EH (cell line): ENCODE measurements at places on chromosomes 3 and 15.
A peak's percentile ranks its signal among the peaks of the same experiment; 100 is the strongest.

DNA sequence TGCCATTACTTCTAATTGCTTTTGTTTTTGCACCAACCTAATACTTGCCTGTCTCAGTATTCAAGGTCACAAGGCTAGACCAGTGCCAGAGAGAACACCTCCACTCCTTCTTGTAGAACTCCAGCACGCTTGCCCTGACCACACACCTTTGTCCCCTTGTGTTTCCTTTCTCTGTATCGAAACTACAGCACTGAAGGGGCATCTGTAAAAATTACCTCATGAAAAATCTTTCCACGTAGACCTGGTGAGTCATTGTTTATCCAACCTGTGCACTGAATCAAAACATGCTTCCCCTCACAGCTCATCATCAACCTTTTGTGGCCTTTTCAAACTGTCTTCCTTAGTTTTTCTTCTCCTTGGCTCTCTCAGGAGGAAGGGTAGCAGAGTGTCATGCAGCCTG, 259.5 kb downstream of the THRB start:
- no peak for DNase-seq

DNA sequence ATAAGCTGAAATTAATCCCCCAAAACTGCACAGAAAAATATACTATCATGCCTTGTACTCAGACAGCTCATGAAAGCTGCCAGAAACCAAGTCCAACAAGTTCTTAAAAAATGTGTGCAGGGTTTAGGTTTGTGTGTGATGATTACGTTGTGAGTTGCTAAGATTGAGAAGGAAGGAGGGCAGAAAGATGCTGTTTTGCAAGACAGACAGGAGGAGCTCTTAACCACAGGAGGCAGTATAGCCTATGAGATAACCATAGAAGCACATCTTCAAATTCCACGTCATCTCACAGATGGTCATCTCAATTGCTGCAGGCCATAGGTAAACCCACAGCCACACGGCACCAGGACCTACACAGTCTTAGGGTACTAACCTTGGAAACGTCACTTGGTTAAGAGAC, 191.9 kb downstream of the STT3B start:
- DNase-seq, result peak; percentile 6

GRCh38 chr15:99054892-99055291, 47.3 kb upstream of the PGPEP1L start:
- no peak for DNase-seq

DNA sequence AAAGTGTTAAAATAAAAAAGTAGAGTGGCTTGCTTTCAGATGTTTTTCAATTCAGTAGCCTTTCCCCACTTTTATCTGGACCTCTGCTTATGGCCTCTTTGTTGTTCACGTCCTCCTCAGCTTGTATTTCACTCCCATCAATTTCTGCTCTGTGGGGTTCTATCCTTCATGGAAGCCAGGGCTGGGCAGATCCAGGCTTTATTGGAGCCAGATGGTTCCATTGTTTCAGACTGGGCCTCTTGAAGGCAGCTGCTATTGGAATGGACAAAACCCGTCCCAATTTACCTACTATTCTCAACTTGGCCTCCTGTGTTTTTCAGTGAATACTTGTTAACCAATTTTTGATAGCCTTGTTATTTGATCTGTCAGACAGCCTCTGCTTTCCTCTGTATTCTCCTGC, 10.9 kb upstream of the AADACL2 start:
- no peak for DNase-seq

DNA sequence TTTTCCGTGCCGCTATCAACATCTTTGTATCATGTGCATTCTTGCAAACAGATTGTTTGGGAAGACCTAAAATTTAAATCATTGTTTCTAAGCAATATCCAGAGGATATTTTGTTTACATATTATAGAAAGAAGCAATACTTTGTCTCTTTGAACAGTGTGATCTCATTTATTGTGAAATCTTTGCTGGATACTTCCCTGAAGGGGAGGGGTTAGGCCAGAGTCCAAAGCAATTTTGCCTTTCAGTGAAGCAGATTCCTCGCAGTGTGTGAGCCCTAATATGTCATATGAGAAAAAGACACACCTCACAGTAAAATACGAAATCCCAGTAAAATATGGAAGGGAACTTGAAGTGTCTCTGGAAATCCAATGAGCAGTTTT, 158.7 kb upstream of the SLCO3A1 start:
- peak; percentile 47 for DNase-seq

GRCh38 chr3:125654526-125654925, 59.2 kb upstream of the OSBPL11 start:
- DNase-seq, result no peak

GRCh38 chr3:34725774-34726173, 913.6 kb upstream of the ARPP21 start:
- peak; percentile 69 for DNase-seq

DNA sequence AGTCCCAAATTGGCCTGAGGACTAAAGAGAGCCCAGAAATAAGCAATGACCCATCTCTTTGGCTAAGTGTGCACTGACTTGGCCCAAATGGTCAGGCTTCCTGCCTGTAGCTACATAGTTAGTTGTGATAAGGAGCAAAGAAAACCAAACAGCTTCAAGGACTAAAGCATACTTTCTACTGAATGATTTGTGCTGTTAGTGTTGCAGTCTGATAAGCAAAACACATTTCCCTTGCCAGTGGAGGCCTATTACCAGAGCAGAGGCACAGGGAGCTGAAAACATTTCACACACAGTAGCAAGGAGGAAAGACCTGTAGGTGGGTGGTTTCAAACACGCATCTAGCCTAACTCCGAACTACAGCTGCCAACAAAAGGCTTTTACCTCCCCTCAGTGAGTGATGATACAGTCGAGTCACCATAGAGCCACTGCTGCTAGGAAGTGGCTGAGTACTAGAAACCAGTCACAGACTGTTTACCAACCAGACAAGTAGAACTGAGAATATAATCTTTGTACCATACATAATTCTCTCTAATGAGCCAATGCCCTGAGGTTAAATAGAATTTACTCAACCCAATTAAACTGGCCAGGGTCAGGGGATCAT, 222.3 kb upstream of the THBS1 start:
- peak; percentile 71 for DNase-seq

DNA sequence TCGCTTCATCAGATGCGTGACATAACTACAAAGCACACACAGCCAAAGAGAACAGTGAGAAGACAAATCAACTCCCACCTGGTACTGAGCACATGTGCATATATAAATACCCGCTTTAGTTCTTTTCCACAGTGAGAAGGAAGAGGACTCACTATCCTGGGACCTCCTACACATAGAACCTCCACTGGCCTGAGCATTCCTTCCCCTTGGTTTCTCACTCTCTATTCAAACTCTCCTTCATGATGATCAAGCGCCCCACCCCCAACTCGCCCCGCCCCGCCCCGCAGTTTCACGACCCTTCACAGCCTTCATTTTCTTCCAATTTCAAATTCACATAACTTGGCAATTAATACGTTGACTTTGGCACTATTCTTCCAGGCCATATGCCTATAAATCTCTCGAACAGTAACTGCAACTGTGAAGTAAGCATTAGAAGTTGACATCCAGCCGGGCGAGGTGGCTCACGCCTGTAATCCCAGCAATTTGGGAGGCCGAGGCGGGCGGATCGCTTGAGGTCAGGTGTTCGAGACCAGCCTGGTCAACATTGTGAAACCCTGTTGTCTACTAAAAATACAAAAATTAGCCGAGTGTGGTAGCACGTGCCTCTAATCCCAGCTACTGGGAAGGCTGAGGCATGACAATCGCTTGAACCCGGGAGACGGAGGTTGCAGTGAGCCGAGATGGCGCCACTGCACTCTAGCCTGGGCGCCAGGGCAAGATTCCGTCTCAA, 1.1 kb downstream of the RPS17 start:
- DNase-seq, result peak; percentile 34

GRCh38 chr15:67050062-67050461, 15.3 kb upstream of the SMAD3 start:
- no peak for DNase-seq

GRCh38 chr15:52408823-52409222, 113.2 kb upstream of the MYO5C start:
- DNase-seq, result no peak

- no peak for DNase-seq
These were observed 11.0 kb upstream of the KNG1 start for GRCh38 chr3:186705882-186706780.

GRCh38 chr15:82918162-82918561, 34.4 kb downstream of the HOMER2 start:
- no peak for DNase-seq

- DNase-seq, result peak; percentile 8
These were observed 22.5 kb upstream of the TSC22D2 start for GRCh38 chr3:150385296-150386242.

- DNase-seq, result no peak
These were observed 383.0 kb upstream of the RORA start for GRCh38 chr15:61612111-61612510.

GRCh38 chr3:97350971-97351370, 413.6 kb upstream of the ARL6 start:
- no peak for DNase-seq

- no peak for DNase-seq
These were observed 75.7 kb upstream of the TP63 start for GRCh38 chr3:189555558-189555881.

GRCh38 chr15:20361091-20361490, 180.5 kb downstream of the GOLGA6L6 start:
- no peak for DNase-seq

- no peak for DNase-seq
These were observed 604 bp downstream of the GNAI2 start for GRCh38 chr3:50236484-50237132.

DNA sequence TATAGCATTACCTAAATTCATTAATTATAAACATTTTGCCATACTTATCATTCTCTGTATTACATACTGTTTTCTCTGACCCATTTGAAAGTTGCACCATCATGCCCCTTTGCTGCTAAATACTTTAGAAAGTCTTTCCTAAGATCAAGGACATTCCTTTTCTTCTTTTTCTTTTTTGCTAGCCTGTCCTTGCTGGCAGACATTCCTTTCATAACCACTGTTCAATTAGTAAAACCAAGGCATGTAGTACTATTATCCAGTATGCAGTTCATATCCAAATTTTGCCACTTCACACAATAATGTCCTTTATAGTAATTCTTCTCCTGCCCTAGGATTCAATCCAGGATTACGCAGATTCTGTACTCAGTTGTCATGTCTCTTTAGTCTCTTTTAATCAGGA, 321.0 kb upstream of the C2CD4B start:
- peak; percentile 69 for DNase-seq

- DNase-seq, result peak; percentile 43
These were observed 62.1 kb downstream of the SSR3 start for GRCh38 chr3:156492801-156493261.

GRCh38 chr15:65085207-65085753, 8.7 kb downstream of the KBTBD13 start:
- DNase-seq, result no peak

GRCh38 chr15:91228890-91229289, 128.8 kb downstream of the SV2B start:
- no peak for DNase-seq

GRCh38 chr3:98823791-98824190, 60.7 kb downstream of the ST3GAL6 start:
- peak; percentile 45 for DNase-seq

GRCh38 chr15:64809649-64810496, 15.6 kb downstream of the PIF1 start:
- DNase-seq, result peak; percentile 73

GRCh38 chr3:144873066-144873465, 901.4 kb downstream of the DIPK2A start:
- no peak for DNase-seq

GRCh38 chr3:72299321-72299802, 514.4 kb upstream of the PROK2 start:
- DNase-seq, result peak; percentile 64

DNA sequence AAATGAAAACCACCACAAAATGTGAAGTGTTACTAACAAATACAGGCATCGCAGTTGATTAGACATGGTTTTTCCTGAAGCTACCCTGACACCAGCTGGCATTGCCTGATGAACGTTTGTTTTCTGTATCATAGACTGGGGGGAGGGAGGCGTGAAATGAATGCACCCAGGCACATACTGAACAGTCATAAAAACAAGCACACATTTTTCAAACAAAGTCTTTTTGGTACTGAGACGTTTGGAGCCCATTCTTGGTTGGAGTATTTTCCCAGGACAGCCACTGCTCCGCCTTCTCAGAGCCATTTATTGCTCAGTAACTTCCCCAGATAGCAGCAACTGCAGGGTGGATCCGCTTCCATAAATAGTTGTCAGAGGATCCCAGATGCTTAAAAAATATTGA, 52.4 kb downstream of the KLF13 start:
- DNase-seq, result no peak

DNA sequence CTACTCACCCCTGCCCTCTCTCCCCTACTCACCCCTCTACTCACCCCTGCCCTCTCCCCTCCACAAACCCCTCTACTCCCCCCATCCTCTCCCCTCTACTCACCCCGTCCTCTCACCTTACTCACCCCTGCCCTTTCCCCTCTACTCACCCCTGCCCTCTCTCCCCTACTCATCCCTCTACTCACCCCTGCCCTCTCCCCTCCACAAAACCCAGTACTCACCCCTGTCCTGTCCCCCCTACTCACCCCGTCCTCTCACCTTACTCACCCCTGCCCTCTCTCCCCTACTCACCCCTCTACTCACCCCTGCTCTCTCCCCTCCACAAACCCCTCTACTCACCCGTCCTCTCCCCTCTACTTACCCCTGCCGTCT, 14.2 kb downstream of the BFSP2 start:
- DNase-seq, result no peak

- no peak for DNase-seq
These were observed 56.4 kb downstream of the IQSEC1 start for GRCh38 chr3:13016721-13017255.

DNA sequence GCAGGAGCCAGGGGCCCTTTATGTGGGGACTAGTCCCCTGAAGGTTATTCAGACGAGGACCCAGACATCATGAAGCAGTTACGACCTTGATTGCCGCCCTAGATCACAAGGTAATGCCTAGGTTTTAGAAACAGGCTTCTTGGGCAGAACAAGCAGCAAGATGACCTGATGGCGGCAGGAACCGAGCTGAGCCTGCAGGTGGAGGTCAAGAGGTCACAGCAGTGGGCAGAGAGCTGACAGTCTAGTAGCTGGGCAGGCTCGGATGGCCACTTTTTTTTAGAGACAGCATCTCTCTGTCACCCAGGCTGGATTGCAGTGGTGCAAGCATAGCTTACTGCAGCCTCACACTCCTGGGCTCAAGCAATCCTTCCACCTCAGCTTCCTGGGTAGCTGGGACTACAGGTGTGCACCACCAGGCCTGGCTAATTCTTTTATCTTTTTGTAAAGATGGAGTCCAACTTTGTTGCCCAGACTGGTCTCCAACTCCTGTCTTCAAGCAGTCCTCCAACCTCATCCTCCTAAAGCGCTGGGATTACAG, 83.5 kb upstream of the ABHD17C start:
- DNase-seq, result no peak
